Kidney epithelial cell (primary cell): ENCODE measurements at places on chromosomes 1 and 21.

- peak; percentile 32 for DNase-seq
Measured at GRCh38 chr1:53470155-53470554, 11.0 kb downstream of the DMRTB1 start.

GRCh38 chr1:48223366-48224240 is 1.1 kb downstream of the SLC5A9 start:
- DNase-seq: no peak

GRCh38 chr1:220791285-220791684 is 4.6 kb downstream of the MTARC1 start:
- no peak for DNase-seq

- no peak for DNase-seq
Measured at GRCh38 chr1:173117108-173117633, 66.4 kb upstream of the TNFSF18 start.
